ENCODE measurements at places on chromosomes 1 and 21. TPM values are rescaled to one million over a fixed set of nuclear protein-coding genes. Genes with fewer than 3 reads are reported as not detected.

KCNN3 gene
- total RNA-seq: not detected

OR10J1 gene
- total RNA-seq: not detected

VSIG8 gene
- not detected for total RNA-seq

TMEM82 gene
- not detected for total RNA-seq

EEIG2 gene
- total RNA-seq: 6.1 TPM
